ENCODE measurements at places on chromosomes 7 and 10. TPM values are rescaled to one million over a fixed set of nuclear protein-coding genes. Genes with fewer than 3 reads are reported as not detected.

Gene GHRHR
- total RNA-seq = not detected

Gene ANXA8L1
- total RNA-seq = not detected

Gene ABLIM1
- total RNA-seq = 60.5 TPM

Gene ARMH3
- total RNA-seq = 34.4 TPM

Gene TMEM225B
- 1.4 TPM for total RNA-seq

Gene FAS
- total RNA-seq = 2.7 TPM

Gene MACC1
- 16.1 TPM for total RNA-seq

Gene PRRT4
- total RNA-seq = 2.9 TPM

Gene CLDN3
- total RNA-seq = 49.9 TPM

Gene CTAGE6
- total RNA-seq = not detected

Gene MEOX2
- 0.20 TPM for total RNA-seq

Gene LMTK2
- total RNA-seq = 32.3 TPM

Gene GATAD1
- total RNA-seq = 51.0 TPM

Gene DYNC1I1
- 2.6 TPM for total RNA-seq

Gene SRRM3
- total RNA-seq = 2.5 TPM

Gene FAM25A
- not detected for total RNA-seq

Gene NCF1
- total RNA-seq = not detected

Gene ENO4
- total RNA-seq = 2.0 TPM

Gene ZNF727
- not detected for total RNA-seq

Gene KIAA1217
- total RNA-seq = 117 TPM

Gene GIMAP8
- not detected for total RNA-seq

Gene MBLAC1
- total RNA-seq = 1.6 TPM

Gene NRP1
- total RNA-seq = 37.0 TPM

Gene EMX2
- 0.89 TPM for total RNA-seq

Gene PRF1
- not detected for total RNA-seq

Gene ARHGEF5
- 42.9 TPM for total RNA-seq

Gene FOXI2
- 1.7 TPM for total RNA-seq

Gene SFRP4
- total RNA-seq = not detected

All from progenitor cell of endocrine pancreas (in vitro differentiated cells).